Fibroblast of skin of scalp (primary cell): ENCODE measurements at places on chromosomes 5 and 9.

DNA sequence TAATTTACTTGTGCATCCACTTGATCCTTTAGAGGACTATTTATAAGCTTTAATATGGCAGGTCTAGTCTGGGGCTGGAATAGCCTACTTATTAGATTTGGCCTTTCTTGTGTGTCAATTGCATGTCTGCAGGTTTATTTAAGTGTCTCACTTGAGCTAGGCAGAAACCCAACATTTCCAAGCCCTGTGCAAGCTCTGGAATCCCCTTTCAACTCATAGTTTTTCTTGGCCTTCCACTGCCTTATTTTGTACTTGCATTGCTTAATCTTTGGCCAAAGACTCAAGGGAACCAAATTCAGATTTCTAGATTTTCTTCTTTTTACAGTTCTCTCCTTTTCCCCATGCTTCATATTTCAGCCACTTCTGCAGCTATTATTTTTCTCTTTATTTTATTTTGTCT is 102.4 kb upstream of the RFX3 start:
- DNase-seq = no peak

- DNase-seq = no peak
These were observed 56.4 kb downstream of the MRPL36 start for GRCh38 chr5:1743061-1743768.

DNA sequence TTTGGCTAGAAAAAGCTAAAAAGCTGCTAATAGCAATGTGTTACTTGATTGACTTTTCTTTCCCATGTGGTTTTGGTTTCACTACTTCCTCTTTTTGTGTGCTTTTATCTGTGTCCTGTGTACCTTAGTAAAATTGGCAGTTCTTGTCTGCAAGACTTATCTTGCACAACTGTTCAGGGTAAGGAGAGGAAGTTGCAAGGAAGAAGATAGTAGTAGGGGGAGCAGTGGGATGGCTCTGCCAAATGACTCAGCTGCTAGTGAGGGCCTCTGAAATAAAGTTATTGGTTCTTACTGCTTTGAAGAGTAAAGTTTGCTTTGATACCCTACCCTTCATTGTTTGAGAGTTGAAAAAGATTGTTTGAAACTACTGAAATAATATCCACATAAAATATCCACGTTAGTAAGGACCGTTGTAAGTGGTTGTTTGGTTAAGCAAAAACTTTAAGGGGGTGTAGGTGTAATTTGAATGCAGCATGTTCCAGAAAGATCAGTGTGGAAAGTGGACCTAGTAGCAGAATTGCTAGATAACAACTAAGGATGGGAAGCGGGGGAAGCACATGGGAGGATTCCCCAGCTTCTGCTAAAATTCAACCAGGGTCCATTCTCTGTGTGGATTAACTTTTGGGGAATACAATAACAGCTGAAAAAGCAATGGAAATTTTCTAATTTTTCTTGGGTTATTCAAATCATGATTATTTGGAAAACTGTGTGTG is 123.5 kb downstream of the SCAMP1 start:
- peak; percentile 25 for DNase-seq

DNA sequence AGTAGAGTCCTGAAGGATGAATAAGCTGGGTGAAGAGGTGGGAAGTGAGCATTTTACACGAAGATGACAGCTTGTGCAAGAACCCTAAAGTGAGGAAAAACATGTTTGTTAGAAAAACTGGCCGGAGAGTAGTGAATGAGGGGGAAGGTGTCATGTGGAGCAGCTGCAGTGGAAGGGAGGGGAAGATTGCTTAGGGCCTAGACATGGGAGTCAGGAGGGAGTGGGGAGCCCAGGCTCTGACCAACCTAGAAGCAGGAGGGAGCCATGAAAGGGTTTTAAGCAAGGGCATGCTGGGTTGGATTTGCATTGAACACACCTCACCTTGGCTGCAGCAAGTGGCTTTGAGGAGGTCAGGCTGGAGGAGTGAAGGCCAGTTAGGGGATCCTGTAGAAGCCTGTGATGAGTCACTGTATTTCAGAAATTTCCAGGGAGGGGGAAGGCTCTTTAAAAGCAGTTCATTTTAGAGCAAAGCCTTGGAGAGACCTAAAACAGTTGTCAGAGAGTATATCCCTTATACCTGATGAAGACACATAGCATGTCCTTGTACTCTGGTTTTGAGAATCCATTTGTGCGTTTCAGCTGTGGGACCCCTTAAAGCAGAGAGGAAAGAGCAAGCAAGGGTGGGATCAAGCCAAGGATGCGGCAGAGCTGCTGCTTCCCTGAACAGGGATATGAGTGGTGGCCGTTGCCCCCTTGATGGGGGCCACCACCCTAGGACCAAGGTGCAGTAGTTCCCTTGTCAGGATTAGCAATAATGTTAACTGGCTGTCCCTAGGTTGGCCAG is 45.4 kb downstream of the ANGPTL2 start:
- DNase-seq = no peak

- DNase-seq = no peak
These were observed 109.0 kb downstream of the VAV2 start for GRCh38 chr9:133882849-133883755.

DNA sequence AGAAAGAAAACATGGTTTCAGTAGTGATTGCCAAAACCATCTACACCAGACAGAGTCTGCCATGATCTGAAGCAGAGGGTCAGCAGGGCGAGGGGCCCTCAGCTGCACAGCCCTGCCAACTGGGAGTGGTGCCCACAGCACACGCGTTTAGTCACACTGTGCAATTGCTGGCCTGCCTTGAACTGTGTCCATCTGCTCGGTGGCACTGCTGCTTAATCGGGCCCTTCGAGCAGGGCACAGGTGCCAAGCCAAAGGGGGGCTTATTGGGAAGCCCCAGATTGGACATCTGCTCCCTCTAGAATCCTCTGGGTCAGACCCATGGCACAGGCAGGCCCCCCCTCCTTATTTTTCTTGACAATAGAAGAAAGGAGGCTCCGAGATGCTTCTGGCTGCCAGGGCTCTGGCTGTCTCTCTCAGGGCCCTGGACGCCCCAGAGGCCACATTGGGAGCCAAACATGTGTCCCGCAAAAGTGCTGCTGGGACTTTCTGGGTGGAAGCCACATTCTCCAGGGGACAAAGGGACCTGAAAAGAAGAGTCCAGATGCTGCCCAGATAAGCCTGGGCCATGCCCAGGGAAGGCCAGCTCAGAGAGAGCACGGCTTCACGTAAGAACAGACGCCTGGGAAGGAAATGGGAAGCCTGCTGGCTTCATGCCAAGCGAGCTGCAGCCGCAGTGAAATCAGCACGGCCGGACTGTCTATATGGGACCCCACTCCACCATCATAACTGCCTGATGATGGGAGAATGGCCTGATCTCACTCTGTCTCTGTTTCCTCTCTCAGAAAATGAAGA is 349.2 kb downstream of the GADD45G start:
- no peak for DNase-seq

- DNase-seq = no peak
These were observed 635.4 kb downstream of the NR2F1-AS1 start for GRCh38 chr5:92945605-92946097.

DNA sequence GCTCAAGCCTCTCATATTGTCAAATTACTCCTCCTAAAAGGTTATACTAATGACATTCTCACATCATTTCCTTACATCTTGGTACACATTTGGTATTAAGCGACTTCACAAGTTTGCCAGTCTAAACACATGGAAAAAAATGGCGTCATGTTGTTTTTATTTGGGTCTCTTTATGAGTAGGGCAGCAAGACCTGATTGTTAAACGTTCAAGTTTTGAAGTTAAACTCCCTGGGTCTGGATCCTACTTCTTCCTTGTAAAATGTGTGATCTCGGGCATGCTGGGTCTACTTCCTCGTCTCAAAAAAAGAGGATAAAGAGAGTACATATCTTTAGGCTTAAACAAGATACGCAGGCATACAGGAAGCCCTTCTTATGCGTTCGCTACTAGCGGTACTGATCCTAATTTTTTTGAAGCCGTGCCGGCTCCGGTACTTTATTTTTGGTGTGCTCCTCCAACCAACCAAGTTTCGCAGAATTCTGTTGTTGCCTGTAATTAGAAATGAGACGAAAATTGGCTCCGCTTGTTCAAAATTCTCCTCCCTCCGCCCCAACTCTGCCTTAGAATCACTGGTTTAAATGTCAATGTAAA is 596 bp upstream of the CDC37L1 start:
- peak; percentile 23 for DNase-seq

GRCh38 chr5:72654231-72654630 is 147.0 kb upstream of the ZNF366 start:
- no peak for DNase-seq

GRCh38 chr5:176748967-176749935 is 61.1 kb upstream of the UNC5A start:
- DNase-seq = no peak

GRCh38 chr9:23541976-23542375 is 284.1 kb downstream of the ELAVL2 start:
- DNase-seq = no peak

- DNase-seq = no peak
These were observed 36.3 kb upstream of the MTAP start for GRCh38 chr9:21766096-21766495.

DNA sequence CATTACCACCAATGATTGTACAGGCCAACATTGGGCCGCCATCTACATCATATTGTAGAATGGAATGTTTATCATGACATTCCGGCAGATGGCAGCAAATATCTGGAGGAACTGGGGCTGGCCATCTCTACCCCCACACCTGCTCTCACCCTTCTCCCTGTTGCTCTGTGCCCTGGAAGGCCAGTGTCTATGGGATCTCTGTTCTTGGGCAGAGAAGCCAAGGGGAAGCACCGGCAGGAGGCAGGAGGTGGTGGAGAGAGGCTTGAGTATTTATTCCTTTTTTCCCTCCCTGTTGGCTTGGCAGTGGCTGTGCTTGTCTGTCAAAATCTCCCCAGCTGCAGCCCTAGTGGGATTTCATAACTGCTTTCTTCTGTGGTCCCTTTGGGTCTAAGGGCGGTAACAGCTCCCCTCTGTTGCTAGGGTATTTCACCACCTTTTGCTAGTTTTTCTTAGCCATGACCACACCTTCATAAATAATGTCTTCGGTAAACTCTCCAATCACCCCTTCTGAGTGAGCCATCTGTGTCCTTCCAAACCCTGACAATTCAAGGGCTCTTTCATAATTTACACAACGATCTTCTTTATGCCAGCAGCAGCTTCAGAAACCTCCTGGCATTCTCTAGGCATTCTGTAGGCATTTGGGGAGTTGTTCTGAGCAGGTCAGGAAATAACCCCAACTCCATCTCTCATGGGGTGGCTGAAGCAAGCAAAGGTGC is 225.8 kb downstream of the MELK start:
- DNase-seq = no peak

DNA sequence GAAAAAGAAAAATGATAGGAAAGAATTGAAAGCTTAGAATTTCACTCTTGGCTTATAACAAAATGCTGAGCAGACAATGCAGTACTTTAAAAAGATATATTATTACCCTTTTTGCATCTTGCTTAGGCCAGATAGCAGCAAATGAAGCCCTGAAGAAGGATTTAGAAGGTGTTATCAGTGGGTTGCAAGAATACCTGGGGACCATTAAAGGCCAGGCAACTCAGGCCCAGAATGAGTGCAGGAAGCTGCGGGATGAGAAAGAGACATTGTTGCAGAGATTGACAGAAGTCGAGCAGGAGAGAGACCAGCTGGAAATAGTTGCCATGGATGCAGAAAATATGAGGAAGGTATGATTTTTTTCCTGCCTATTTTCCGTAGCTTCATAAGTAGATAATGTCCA is 50.8 kb downstream of the CNTRL start:
- DNase-seq = no peak

DNA sequence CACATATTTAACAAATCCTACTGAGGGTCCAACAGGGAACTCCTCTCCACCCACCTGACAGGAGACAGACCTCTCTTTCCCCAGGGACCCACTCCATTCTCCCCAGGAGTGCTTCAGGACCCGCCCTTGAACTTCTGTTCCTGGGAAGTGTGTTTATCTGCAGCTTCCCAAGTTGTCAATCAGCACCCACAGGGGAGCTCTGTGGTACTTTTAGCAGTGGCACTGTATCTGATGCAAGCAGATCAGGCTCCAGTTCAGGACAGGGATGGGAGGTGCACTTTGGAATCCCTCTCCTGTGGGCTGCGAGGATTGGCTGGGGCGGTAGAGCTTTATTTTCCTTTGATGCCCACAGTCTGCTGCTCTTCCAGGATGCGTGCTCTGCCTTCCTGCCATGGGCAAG is 8.7 kb downstream of the GALNT10 start:
- DNase-seq = peak; percentile 37

DNA sequence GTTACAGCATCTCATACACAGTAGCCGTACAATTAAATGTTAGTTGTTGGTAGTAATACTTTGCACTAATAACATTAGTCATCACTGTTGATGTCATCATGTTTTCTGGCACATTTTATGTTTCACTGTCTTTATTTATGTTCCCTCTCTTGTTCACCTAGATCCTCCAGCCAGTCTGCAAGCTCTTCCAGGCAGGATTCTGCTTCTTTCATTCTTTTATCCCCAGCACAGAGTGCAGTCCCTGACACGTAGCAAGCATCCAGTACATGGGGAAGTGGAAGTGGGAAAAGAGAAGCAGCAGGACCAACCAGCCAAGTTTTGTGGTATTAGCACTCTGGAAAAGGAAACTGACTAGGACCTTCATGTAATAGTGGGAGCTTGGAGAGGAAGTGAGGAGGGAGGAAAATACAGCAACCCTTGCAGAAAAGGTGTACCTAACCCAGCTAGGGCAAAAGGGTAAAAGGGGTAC is 89.7 kb upstream of the SLC44A1 start:
- peak; percentile 31 for DNase-seq

- DNase-seq = no peak
These were observed 628 bp downstream of the PPP2R2B start for GRCh38 chr5:146877783-146878475.

GRCh38 chr5:115480271-115480670 is 64.3 kb downstream of the FEM1C start:
- no peak for DNase-seq

DNA sequence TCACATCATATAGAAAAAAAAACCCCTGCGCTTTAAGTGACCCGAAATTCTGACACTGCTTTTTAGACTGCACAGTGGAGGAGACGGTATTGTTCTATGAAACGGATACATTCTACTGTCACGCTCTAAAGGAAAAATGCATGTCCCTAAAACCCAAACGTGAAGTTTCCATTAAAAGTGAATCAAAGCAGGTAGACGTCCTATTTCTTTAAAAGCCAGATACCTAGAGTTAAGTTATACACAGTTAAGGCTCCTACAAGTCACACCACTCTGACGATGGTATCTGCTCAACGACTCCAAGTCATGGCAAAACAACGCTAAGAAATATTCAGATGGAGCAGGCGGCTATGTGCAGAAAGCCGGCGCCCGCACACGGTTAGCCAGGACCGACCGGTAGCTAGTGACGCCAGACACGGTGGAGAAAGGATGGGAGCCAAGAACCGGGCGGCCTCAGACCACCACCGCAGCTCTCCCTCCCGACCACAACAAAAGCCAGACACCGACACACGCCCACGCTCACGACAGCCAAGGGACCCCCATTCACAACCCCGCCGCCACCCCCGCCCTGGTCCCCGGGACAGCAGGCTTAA is 734 bp downstream of the SKP1 start:
- peak; percentile 7 for DNase-seq

GRCh38 chr5:15117688-15118087 is 246.1 kb upstream of the ANKH start:
- no peak for DNase-seq

- DNase-seq = no peak
These were observed 70.8 kb downstream of the MFAP3 start for GRCh38 chr5:154109416-154110106.

- DNase-seq = no peak
These were observed 179.1 kb upstream of the SMIM23 start for GRCh38 chr5:171606414-171607024.
